Vagina (tissue), 2 donors: ENCODE measurements at places on chromosomes 7 and 10. TPM values are rescaled to one million over a fixed set of nuclear protein-coding genes. Genes with fewer than 3 reads are reported as not detected.

DNA sequence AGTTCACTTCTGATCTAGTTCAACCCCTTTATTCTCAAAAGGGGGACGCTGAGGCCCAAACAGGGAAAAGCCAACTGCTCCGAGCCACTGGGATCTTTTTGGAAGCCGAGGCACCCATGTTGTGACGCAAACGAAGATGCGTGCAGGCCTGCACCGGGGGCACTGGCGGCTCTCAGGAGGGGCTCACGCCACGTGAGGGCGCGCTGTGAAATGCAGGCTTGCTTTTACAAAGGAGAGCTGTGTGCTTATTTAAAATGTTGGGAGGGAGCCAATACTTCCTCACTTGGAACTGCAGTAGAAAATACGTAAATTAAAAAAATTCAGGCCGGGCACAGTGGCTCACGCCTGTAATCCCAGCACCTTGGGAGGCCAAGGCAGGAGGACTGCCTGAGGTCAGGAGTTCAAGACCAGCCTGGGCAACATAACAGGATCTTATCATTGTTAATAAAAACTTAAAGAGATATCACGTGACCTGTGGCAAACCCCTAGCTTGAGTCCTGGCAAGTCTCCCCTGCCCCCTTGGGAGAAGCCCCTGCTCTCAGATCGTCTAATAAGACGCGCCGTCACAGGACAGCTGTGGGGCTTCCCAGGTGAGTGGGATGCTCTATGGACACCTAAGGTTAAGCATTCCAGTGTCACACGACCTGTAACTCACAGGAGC is 16.3 kb downstream of the BRI3 start:
- H3K27me3 ChIP-seq = no peaks in the 10 kb centered on the region
- H3K27ac ChIP-seq = no peak overlapping the region
- peaks cover 16% of the 10 kb centered on the region for H3K36me3 ChIP-seq

- H3K4me3 ChIP-seq = no peak overlapping the region
- no peaks in the 10 kb centered on the region for H3K27me3 ChIP-seq
- no peaks in the 10 kb centered on the region for H3K4me1 ChIP-seq
- DNase-seq = no peak
- H3K36me3 ChIP-seq = no peaks in the 10 kb centered on the region
These were observed 10.5 kb upstream of the LAMB4 start for GRCh38 chr7:108140671-108141070.

DNA sequence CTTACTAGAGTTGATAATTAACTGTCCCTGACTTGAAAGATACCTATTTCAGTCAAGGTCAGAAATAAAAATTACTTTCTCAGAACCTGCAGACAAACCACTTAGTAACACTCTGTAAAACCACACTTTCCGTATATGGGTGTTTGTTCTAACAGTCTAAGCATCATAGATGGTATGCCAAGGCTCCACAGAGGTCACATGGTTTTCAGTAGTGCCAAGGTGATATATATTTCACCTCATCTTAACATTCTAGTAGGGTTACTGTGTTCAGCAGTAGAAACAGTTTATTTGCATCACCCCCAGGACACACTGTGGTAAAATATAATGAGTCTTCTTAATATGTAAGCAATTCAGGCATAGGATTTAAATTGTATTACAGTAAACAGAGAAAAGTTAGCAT is 61.5 kb downstream of the KCND2 start:
- DNase-seq = no peak
- no peaks in the 10 kb centered on the region for H3K27me3 ChIP-seq
- no peaks in the 10 kb centered on the region for H3K4me1 ChIP-seq
- no peaks in the 10 kb centered on the region for H3K36me3 ChIP-seq

- no peak overlapping the region for H3K27ac ChIP-seq
- no peaks in the 10 kb centered on the region for H3K27me3 ChIP-seq
- H3K4me3 ChIP-seq = no peak overlapping the region
- H3K36me3 ChIP-seq = no peaks in the 10 kb centered on the region
- H3K4me1 ChIP-seq = no peaks in the 10 kb centered on the region
These were observed 834.3 kb upstream of the C7orf33 start for GRCh38 chr7:147756300-147756699.

GRCh38 chr7:148914208-148914777 is 30.2 kb upstream of the EZH2 start:
- no peaks in the 10 kb centered on the region for H3K27me3 ChIP-seq
- H3K4me3 ChIP-seq = no peak overlapping the region
- no peaks in the 10 kb centered on the region for H3K4me1 ChIP-seq

Gene CFAP43
- 0.25 TPM for total RNA-seq
